ENCODE measurements at places on chromosomes 3 and 15.

DNA sequence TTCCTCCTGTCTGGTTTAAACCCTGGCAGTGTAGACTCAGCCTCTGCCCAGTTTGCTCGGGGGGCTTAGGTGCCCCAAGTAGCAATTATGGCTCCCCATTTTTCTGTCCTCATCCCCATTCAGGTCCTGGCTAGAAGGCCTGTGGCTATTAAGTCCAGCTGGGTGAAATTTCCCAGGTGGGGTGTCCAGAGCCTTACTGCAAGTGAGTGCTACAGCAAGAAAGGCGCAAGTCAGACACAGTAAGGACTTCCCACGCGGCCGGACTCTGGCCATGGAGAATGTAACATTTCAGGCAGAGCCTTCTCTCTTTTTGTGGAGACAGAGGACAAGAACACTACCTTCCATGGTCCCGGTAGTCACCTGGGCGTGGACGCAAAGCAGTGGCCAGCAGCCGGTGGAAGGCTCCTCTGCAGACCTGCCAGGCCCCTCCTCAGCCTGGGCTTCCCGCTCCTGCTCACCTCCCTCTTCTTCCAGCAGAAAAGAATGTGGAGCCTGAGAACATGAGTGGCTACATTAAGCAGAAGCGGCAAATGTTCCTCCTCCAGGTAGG lies 23.3 kb downstream of the CFAP100 start:
- no peak for DNase-seq

- no peak for DNase-seq
These were observed 82.4 kb downstream of the OXSM start for GRCh38 chr3:25872200-25872877.

DNA sequence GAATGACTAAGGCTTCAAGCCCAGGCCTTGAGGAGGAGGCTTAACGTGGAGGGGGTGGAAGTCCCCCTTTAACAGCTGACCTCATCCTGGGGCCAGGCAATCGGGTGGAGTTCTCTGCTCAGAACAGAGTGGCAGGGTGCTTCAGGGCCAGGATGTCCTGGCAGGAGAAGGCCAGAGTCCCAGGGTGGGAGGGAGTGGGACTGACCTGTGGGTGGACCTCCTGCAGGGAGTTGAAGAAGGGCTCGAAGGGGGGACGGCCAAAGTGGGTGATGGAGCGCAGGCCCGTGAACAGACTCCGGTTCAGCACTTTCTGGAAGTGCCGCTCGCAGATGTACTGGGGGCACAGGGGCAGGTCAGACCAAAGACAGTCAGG lies 19.6 kb downstream of the DUOX2 start:
- no peak for DNase-seq

DNA sequence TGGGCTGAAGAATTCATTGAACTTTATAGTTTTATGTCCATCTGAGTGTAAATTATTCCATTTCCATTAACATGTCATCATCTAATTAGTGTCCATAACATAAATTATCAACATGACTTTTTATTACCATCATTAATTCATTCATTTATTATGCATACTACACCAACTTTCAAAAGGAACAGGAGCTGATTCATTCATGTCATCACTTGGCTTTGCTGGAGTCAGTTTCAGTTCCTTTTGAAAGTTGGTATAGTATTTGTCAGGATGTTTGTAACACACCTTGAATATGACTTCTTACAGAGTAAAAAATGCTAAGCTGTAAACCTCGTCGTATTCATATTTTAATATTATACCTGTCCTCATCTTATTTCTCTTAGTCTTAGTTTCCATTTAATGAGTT lies 298.0 kb upstream of the RBMS3 start:
- no peak for DNase-seq

GRCh38 chr3:153284282-153284938 lies 122.4 kb downstream of the RAP2B start:
- DNase-seq: peak; percentile 84

DNA sequence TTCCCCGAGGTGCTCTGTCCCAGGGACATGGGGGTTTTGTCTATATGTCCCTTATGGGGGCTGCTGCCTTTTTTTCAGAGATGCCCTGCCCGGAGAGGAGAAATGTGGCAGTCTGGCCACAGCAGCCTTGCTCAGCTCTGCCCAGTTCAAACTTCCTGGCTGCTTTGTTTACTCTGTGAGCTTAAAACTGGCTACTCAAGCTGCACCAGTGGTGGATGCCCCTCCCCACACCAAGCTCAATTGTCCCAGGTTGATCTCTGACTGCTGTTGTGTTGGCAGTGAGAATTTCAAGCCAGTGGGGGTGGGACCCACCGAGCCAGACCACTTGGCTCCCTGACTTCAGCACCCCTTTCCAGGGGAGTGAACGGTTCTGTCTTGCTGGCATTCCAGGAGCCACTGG lies 188.9 kb downstream of the STXBP5L start:
- DNase-seq: no peak

- DNase-seq: no peak
These were observed 42.4 kb downstream of the PIK3CA start for GRCh38 chr3:179190581-179190980.

- DNase-seq: no peak
These were observed 37.3 kb downstream of the CYFIP1 start for GRCh38 chr15:22942877-22943276.

- no peak for DNase-seq
These were observed 68.4 kb downstream of the TAMM41 start for GRCh38 chr3:11778248-11778647.

GRCh38 chr3:99620976-99621375 lies 17.4 kb upstream of the COL8A1 start:
- DNase-seq: no peak

- DNase-seq: no peak
These were observed 38.8 kb downstream of the AKAP13 start for GRCh38 chr15:85419161-85419560.

GRCh38 chr3:127159543-127159942 lies 33.4 kb upstream of the PRR23E start:
- no peak for DNase-seq

All from suppressor macrophage (primary cell).